Naive thymus-derived CD8-positive, alpha-beta T cell (primary cell): ENCODE measurements at places on chromosomes 2 and 18.

- DNase-seq = no peak
Observed at GRCh38 chr2:4937550-4937949, 754.6 kb upstream of the SOX11 start.

- DNase-seq = no peak
Observed at GRCh38 chr2:237530472-237531433, 35.6 kb upstream of the PRLH start.

DNA sequence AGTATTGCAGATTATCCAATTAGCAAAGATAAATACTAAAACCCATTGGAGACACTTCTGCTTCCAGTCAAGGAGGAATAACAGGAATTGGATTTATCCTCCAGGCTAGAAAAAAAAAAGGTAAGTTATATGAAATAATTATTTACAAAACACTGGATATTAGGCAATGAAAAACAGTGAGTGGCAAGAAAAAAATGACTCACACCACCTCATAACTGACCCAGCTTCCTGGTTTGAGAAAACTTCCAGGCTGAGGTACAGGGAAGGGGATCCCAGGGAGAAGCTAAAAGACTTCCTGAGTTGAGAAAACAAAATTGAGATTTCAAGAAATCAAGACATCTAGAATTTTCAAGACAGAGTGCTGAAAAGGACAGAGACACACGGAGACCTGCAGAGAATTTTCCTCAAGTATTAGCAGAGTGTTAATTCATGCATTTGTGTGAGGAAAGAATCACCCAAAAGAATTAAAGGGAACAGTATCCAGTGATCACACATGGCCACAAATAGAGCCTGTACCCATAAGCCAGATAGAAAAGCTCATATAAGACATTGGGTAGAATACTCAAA, 17.4 kb downstream of the SRD5A2 start:
- no peak for DNase-seq

- no peak for DNase-seq
Observed at GRCh38 chr2:154623819-154624218, 74.7 kb upstream of the KCNJ3 start.

GRCh38 chr18:9861157-9861556, 24.6 kb upstream of the TXNDC2 start:
- no peak for DNase-seq
